Left renal cortex interstitium (tissue), 4 donors: ENCODE measurements at places on chromosomes 13 and 19.

- no peak for DNase-seq
Measured at GRCh38 chr19:49712397-49712859, 21.5 kb downstream of the CPT1C start.

DNA sequence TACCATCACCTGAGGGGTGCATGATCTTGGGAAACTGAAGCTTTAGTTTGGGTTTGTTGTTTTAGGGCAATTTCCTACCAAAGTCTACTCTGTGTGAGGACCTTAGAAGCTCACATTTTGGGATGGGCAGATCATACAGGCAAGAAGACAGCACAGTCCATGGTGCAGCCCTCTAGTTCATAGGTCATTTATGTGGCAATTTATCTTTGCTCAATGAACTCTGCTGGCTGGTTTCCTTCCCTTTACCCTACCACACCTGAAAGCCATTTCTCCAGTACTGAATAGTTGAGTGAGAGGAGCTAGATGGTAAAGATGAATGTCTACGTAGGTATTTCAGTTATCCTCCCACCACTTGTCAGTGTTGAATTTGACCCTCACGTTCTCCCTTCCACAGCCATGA is 87.5 kb upstream of the KLF12 start:
- DNase-seq = no peak

GRCh38 chr13:20706661-20707060 is 3.2 kb downstream of the IL17D start:
- no peak for DNase-seq

DNA sequence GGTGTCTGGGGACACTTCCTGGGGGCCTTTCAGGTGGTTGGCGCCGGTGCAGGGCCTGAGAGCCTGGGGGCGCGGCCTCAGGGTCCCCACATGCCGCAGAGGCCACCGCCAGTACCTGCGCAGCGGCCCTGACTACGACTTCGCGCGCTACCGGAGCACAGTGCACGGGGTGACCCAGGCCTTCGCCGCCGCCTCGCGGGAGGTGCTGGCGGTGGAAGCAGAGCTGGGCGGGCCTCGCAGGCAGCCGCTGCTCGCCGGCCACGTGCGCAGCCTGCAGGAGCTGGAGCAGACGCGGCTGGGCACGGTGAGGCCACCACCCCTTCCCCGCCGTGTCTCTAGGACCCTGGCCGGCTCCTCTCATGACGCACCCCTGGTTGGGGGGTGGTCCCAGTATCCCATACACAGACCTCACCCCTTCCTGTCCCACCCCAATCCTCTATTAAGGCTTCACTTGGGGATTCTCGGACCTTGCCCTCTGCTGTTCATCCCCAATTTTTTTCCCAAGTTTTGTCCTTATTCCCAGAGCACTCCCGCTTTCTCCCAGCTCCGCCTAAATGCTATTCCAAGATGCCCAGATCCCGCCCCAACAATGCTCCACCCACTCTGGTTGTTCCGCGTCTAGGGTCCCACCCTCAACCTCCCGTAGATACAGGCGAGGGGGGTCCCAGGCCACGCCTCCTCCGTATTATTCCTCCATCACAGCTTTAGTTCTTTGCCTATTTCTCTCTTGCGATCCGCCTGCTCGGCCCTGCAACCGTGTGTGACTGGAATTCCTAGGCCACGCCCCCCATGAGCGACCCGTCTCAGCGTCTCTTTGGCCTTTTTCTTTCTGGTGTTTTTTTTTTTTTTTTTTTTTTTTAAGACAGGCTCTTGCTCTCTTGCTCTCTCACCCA is 1.0 kb downstream of the REX1BD start:
- DNase-seq = no peak

- DNase-seq = no peak
Measured at GRCh38 chr19:30784850-30785457, 412.8 kb downstream of the ZNF536 start.

DNA sequence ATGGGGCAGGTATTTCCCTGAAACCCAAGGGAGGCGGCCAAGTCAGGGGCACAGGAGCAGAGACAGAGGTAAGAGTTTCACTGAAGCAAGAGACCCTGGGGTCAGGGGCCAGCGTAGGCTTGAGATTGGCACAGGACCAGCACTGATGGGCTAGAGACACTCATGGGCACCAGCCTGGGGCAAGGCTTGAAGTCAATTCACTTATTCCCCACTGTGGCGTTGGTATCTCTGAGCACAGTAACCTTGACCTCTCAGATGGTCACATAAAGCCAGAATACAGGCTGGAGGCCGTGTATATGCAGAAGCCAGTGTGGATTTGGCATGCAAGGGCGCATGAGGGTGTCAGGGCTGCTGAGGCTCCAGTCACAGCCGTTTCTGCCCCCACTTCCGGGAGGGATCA is 173.5 kb upstream of the GPR12 start:
- DNase-seq = no peak

DNA sequence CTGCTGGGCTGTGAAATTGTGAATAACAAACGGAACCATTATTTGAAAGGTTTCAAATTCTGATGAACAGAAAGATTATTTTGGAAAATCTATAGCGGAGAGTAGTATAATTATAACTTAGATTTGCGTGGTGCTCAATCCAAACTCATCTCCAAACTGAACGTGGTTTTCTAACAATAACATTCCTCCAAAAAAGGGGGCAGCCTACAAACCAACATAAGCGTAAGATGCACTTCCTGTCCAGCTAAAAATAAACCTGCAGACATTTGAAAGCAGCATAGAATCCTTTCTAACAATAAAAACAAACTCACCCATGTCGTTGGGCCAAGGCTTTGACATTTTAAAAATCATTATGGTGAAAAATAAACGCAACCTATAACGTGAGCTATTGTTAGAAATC is 178.4 kb downstream of the COL4A1 start:
- DNase-seq = no peak

GRCh38 chr19:47035127-47036096 is 13.0 kb downstream of the TMEM160 start:
- peak; percentile 65 for DNase-seq

DNA sequence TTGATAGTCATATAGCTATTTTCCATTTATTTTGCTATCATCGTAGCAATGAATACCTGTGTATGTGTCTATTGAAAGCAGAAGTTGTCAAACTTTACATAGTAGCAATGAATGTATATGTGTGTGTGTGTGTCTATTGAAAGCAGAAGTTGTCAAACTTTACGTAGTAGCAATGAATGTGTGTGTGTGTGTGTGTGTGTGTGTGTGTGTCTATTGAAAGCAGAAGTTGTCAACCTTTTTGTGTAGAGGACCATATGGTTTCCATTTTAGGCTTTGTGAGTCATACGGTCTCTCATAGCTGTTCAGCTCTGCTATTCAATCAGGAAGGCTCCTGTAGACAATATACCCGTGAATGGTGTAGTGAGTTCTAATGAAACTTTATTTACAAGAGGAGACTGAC is 20.8 kb downstream of the NLRP4 start:
- DNase-seq = no peak

- DNase-seq = no peak
Measured at GRCh38 chr19:41431426-41432386, 4.5 kb upstream of the B3GNT8 start.
